Tibial artery (tissue), 4 donors: ENCODE measurements at places on chromosomes 5 and 9.

- peaks cover 2% of the 10 kb centered on the region for H3K27me3 ChIP-seq
- DNase-seq, result no peak
- H3K4me3 ChIP-seq, result no peak overlapping the region
- H3K27ac ChIP-seq, result no peak overlapping the region
- H3K4me1 ChIP-seq, result no peaks in the 10 kb centered on the region
Observed at GRCh38 chr5:181024245-181025064, 15.6 kb upstream of the BTNL9 start.

DNA sequence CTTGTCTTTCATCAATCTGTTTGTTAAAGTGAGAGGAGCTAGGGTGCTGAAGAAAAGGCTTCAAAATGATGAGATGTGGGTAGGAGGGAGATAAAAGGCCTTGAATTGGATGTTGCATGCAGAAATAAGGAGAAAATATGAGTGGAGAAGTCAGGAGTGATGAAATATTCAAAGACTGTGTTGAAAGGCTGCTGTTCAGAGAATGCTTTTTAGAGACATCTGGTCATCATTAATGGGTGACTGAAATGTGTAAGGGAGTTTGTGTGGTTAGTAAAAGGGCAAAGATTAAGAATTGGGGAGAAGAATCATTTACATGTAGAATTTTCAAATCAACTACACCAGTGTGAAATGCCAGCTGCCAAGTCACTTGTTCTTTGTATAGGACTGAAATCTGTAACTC, 383.9 kb downstream of the MAT2B start:
- no peaks in the 10 kb centered on the region for H3K36me3 ChIP-seq
- DNase-seq, result no peak
- H3K27ac ChIP-seq, result no peak overlapping the region
- H3K4me3 ChIP-seq, result no peak overlapping the region
- H3K4me1 ChIP-seq, result no peaks in the 10 kb centered on the region

DNA sequence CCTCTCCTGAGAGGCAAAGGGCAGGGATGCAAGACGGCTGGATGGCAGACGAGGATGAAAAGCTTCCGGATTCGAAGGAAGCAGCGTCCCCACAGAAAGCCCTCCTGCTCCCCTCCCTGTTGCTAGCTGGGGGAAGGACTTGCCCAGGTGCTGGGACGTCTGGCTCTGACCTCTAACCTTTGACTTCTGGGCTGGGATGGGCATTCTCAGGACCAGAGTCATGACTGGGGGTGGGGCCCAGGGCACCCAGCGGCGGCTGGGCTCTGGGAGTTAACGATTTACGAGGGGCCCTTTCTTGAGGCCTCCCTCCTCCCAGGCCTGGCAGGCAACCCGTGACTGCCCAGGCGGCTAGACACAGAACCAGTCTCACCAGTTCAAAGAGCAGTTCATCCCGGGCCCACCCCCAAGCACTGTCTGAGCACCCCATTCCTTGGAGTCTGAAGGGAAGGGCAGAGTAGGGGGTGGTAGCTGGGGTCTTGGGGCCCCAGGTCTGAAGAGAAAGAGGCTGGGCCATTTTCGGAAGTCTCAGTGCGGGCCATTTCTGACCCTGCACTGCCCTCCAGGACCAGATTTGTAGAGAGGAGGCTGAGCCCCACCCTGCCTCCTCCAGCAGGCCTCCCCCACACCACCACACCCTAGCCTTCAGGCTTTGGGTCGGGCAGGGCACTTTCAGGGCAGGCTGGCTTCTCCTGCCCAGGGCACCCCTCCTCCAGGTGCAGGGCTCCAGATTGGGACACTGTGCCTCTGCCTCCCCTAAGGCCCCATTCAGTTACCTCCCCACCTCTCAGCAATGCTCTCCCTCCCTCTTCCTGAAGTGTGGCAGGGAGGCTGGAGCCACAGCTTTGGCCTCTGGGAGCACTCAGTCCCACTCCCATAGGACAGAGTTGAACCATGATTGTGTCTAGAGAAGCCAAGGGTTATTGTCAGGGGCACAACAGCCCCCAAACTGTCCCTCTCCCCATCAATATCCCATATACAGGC, 5.0 kb upstream of the CXXC5 start:
- H3K27me3 ChIP-seq, result no peaks in the 10 kb centered on the region
- no peak overlapping the region for H3K27ac ChIP-seq
- peak; percentile 59 for DNase-seq
- H3K36me3 ChIP-seq, result no peaks in the 10 kb centered on the region
- H3K4me3 ChIP-seq, result no peak overlapping the region
- peaks cover 28% of the 10 kb centered on the region for H3K4me1 ChIP-seq

DNA sequence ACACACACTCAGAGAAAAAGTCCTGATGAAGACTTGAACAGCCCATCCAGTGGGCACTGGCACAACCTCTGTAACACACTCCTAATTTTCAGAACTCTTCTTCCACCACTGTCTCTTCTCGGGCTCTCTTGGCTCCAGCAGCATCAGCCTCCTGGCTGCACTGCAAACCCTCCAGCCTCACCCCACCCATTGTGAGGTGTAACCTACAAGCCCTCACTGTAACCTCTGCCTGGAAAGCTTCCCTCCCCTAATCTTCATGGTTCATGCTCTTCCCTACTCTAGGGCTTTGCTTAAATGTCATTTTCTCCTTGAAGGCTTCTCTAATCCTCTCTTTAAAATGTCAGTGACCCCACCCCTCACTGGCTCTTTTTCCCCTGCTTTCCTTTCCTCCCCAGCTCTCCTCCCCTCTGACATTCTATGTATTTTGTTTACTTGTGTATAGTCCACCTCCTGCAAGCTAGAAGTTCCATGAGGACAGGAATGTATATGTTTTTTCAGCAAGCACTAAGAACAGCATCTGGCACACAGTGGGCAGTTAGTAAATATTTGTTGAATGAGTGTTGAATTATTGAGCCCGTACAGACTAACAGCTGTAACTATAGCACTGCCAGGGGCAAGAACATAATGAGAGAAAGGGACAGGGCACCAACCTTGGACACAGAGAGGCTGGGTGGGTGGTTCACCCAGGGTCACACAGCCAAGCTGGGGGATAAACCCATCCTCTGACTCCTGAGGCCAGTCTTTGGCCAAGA, 76.4 kb downstream of the ESM1 start:
- no peaks in the 10 kb centered on the region for H3K27me3 ChIP-seq
- no peaks in the 10 kb centered on the region for H3K4me1 ChIP-seq
- H3K36me3 ChIP-seq, result no peaks in the 10 kb centered on the region
- no peak for DNase-seq

DNA sequence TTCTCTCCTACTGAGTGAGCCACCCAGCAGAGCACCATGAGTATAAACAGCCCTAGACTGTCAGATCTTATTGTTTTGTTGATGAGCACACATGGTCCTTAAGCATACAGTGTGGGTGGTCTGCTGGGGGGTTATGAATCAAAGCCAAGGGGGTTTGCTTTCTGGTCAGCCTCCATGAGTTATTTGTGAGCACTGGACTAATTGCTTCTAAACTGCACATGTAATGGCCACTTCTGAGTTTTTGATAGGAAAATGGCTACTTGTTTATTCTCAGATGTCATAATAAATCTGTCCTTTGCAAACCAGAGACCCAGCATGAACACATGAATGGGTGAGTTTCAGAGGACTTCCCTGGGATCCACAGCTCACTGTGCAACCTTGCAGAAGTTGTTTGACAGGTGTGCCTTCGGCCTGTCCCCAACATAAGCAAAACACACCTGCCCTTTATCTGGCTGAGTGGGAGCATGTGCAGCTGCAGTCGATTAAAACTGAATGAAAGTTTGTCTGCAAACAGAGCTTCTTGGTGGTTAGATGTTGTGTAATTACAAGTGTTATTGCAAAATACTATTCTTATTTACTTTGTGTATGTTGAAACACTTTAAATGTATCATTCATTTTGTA, 35.9 kb downstream of the MAMDC2 start:
- peaks cover 86% of the 10 kb centered on the region for H3K4me1 ChIP-seq
- no peaks in the 10 kb centered on the region for H3K36me3 ChIP-seq
- H3K27me3 ChIP-seq, result no peaks in the 10 kb centered on the region
- H3K27ac ChIP-seq, result peak overlapping the region; percentile 77
- no peak overlapping the region for H3K4me3 ChIP-seq
- no peak for DNase-seq
